ENCODE measurements at places on chromosomes 2 and 18. TPM values are rescaled to one million over a fixed set of nuclear protein-coding genes. Genes with fewer than 3 reads are reported as not detected.

- DNase-seq = no peak
Observed at GRCh38 chr18:69947361-69948133, at the start of gene CD226. Gene CD226 (minus strand): TSS chr18:69947873. CDS start chr18:69947406, 467 bp downstream.

GRCh38 chr2:42842466-42842865 is 50.1 kb upstream of the HAAO start:
- DNase-seq = no peak

- peak; percentile 41 for DNase-seq
Observed at GRCh38 chr18:12038082-12038638, 55.5 kb upstream of the ANKRD62 start.

DNA sequence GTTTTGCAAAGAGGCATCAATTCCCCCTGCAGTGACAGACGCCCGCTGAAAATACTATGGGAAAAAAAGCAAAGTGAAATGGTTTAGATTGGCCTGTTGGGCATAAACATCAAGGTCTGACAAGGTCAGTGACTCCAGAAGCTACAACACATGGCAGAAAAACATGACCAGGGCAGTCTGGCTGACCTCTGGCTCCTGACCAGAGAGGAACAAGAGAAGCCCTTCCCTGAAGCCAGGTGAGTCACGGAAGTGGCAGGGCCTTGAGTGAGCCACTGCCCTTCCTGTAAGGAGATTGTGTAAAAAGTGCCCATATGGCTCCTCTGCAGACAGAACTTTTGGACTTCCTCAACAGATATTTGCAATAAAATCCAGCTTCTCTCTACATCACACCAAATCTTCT is 72.0 kb downstream of the DNER start:
- no peak for DNase-seq

GRCh38 chr2:240551811-240552210 is 6.0 kb downstream of the ANKMY1 start:
- DNase-seq = no peak

The SH3RF3 gene
- 9.5 TPM for polyA plus RNA-seq

The NEU4 gene
- not detected for polyA plus RNA-seq

GRCh38 chr2:214543386-214543955 is 132.6 kb downstream of the VWC2L start:
- peak; percentile 5 for DNase-seq

The CELF4 gene
- polyA plus RNA-seq = not detected

GRCh38 chr2:16207611-16208010 is 267.3 kb downstream of the MYCN start:
- DNase-seq = no peak

The TFCP2L1 gene
- polyA plus RNA-seq = not detected

DNA sequence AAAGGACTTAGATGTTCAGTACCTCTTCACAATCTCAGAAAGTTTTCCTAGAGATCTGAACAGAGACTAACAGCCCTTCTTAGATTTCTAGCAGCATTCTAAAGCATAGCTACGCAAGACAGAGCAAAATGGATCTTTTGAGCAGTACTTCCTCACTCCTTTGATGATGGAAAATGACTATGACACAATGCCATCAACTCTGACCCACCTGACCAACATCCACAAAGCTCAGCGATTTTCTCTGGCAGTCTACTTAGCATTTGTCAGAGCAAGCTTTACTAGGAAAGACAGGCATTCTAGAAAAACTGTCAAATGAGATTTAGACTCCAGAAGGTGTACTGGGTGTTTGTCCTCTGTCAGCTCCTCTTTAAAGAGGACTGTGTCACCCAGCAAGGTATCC is 180.9 kb upstream of the ACVR2A start:
- DNase-seq = no peak

GRCh38 chr2:161913865-161914264 is 160.2 kb downstream of the DPP4 start:
- DNase-seq = peak; percentile 46

The SIX3 gene
- polyA plus RNA-seq = not detected

DNA sequence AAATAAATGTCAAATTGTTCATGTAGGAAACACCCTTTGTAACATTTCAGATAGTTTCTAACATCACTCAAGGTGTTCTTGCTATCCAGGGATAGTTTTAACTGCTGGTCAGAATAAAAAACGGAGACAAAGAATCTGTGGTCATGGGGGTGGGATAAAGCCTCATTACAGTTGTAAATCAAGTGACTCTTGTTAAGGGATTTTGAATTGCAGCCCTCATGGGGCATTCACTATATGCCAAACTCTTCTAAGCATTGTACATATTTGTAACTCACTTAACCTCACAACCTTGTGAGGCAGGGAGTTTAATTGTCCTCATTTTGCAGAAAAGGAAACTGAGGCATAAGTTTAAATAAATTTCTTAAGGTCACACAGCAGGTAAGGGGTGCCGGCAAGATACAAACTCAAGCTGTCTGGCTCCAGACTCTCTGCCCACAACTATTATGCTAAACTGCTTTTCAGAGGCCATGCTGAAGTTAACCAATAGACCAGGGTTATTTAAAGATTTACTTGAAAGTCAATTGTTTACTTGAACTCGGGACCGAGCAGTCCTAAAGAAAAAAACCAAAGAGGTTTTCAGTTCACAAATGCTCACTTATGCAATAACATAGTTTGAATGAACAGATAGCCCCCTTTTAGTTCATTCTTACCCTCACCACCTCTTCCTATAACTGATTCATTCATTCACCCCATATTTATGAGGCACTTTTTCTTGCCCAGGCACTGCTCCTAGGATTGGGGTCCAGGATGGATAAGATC is 121.6 kb upstream of the FZD5 start:
- DNase-seq = no peak

DNA sequence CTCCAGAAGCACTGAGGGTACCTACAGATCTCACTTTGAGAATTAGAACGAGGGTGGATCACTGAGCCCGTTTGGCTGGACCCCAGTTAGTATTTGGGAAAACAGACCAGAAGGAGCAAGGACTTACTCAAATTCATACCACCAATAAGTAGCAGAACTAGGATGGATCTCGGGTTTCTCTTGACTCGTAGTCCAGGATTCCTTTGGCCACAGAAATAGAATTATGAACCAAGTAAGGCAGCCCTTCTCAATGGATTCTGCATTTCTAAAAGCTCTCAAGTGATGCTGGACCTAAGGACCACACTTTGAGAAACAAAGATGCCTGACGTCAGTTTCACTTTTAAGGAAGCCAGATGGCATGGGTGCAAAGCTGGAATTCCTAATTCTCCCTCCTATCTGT is 153.0 kb downstream of the KLHL29 start:
- DNase-seq = peak; percentile 37

- DNase-seq = no peak
Observed at GRCh38 chr2:42133771-42134195, 35.4 kb upstream of the EML4 start.

DNA sequence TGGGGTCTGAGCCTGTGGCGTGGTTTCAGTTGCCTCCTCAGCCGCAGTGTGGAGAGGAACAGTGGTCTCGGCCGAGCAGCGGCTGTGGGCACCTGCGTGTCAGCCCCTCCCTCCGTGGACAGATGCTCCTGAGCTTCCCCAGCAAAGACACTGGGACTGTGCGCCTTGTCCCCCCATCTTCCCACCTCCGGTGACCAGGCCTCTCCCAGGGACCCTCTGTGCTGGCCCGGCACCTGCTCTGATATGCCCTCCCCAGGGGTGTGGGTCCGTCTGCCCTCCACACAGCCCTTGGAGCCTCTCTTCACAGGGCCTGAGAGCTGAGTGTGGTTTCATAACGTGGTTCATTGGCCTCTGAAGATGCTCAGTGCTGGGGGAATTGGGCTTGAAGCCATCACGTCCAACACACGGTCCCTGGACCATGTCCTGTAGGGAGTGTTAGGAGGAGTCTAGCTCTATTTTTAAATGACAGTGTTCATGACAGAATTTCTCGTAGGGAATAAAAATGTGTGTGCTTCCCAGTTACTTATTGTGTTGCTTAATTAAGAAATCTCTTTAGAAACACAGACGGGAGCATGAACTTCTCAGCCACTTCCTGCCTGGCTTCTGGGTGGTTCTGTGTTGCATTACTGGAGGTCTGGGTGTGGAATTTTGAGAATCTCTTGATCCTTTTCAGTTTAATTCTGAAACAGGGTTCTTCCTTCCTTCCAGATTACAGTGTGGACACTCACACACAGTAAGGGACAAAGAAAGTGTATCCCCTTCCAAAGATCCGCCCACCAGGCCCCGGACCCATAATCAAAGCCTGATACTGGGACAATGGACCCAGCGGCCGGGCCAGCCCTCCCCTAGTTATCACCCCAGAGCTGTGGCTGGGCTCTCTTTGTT is 110.7 kb downstream of the NFATC1 start:
- DNase-seq = peak; percentile 62

All from fibroblast of lung (primary cell).